ENCODE measurements at places on chromosomes 12 and 14. TPM values are rescaled to one million over a fixed set of nuclear protein-coding genes. Genes with fewer than 3 reads are reported as not detected.

Gene AMIGO2
- 11.6 TPM for total RNA-seq

GRCh38 chr12:8058506-8058905 lies 7.7 kb downstream of the C3AR1 start:
- no peak for DNase-seq

DNA sequence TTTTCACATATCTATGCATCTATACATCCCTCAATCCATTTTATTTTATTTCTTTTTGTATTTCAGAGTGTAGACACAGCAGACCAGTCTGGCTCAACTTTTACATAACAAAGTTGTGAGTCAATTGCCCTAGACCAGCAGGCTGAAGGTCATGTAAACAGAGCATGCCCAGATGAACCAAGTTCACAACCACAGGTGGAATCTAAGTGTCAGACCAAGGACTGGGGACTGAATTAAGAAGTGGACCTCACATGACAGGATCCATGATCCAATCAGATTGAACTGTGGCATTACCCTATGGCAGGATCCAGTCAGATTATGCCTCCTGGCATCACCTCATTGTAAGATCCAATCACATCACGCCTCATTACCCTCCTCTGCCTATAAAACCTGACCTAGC lies 455.8 kb downstream of the SOX5 start:
- no peak for DNase-seq

GRCh38 chr12:5827591-5827990 lies 117.5 kb downstream of the ANO2 start:
- no peak for DNase-seq

DNA sequence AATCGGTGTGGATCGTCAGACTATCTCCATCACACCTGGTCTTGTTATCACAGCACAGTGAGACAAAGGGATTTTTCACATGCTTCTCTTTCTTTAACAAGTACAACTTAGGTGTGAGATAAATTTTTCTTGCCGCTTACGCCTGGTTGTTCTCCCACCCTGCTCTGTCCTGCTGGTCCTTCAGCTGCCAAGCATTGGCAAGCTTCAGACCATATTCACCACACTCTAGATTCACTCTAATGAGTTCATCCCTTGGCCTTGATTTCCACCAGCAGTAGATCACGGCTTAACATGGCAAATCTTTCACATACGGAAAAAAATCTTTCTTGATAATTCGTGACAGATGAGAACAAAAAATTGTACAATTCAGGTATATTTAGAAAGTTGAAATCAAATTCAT lies 33.5 kb downstream of the RHOJ start:
- no peak for DNase-seq

DNA sequence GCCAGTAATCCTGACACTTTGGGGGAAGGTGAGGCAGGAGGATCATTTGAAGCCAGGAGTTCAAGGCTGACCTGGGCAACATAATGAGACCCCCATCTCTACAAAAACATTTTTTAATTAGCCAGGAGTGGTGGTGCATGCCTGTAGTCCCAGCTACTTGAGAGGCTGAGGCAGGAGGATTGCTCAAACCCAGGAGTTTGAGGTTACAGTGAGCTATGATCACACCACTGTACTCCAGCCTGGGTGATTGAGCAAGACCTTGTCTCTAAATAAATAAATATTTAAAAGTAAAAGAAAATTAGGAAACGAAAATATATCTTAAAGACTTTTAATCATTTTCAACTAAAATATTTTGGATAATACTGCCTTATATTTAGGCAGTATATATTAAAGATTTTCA lies 25.9 kb downstream of the CKB start:
- DNase-seq, result no peak

Gene KNTC1
- 126 TPM for total RNA-seq

DNA sequence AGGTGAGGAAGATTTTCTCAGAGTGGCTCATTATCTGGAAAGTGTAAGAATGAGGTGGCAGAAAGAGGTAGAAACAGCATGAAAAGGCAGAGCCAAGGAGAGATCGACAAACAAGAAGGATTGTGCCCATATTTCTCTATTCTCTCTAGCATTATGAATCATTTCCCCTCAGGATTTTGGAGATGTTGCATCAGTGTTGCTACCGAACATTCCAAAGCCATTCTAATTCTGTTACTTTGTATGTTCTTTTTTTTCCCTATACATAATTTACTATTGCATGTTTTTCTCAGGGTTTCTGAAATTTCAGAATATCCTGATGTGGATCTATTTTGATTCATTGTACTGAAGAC lies 61.4 kb downstream of the KICS2 start:
- DNase-seq, result no peak

DNA sequence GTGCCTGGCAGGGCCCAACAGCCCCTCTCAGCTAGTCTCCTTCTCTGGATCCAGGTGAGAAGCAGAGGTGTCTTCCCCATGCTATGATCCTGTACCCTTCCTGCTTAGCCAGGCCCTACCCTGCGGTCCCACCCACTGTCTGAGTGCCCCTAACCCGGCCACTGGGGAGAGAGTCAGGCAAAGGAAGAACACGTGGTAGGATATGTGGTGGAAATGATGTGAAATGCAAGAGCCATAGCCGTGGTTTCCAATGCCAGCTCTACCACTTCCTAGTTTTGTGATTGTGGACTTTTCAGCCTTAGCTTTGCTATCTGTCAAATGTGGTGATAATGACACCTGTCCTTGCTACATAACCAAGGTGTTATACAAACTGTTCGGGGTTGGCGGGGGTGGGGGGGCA lies 15.8 kb downstream of the KRT2 start:
- no peak for DNase-seq

Gene IAPP
- total RNA-seq, result not detected

GRCh38 chr12:129911428-129912049 lies 7.7 kb upstream of the TMEM132D start:
- peak; percentile 3 for DNase-seq

Gene EPYC
- total RNA-seq, result not detected

DNA sequence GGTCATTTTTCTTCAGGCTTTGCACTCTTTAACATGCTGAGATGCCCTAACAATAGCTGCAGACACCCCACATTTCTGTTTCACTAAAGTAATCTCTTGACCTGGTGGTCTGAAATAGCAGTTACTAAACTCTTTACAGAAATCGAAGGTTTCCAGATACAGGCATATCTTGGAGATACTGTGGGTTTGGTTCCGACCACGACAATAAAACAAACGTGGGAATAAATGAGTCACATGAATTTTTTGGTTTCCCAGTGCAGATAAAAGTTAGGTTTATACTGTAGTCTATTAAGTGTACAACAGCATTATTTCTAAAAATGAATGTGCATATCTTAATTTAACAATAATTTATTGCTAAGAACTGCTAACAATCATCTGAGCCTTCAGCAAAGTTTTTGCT lies 208.7 kb downstream of the EGLN3 start:
- no peak for DNase-seq

DNA sequence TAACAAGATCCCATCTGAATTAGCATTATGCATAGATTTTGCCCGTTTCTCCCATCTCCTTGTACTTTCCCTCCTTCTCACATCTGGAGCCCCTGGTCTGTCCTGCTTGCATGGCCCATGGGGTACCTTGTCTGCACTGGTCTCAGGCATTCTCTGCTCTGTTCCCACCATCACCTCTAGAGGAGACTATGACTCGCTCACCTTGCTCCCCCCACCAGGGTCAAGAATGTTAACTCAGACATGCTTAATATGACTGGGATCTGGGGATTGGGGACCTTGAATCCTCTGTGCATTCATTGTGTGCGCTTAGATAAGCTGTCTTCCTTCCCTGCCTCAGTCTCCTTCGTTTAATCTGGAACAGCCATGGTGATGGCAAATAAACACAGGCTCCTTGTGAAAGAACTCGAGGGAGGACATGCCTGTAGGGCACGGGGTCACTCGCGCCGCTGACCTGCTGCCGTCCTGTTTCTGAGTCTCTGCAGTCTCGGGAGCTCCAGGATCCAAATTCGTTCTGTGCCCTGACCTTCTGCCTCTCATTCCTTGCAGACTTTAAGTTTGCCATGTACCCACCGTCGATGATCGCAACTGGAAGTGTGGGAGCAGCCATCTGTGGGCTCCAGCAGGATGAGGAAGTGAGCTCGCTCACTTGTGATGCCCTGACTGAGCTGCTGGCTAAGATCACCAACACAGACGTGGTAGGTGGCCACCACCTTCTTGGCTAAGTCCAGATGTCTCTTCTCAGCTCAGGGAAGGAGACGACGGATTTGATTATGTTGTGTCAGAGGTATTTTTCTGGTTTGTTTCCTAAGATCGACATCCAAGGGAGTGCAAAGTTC lies 15.0 kb downstream of the CCND2 start:
- DNase-seq, result no peak

Gene TAS2R8
- not detected for total RNA-seq

Gene SERPINA9
- total RNA-seq, result not detected

Gene MAP1LC3B2
- 0.49 TPM for total RNA-seq

GRCh38 chr14:60650373-60650961 lies 1.2 kb upstream of the SIX1 start:
- DNase-seq, result no peak

GRCh38 chr12:98253207-98254037 lies 262.0 kb upstream of the TMPO start:
- DNase-seq, result no peak

Gene GUCY2C
- total RNA-seq, result not detected

DNA sequence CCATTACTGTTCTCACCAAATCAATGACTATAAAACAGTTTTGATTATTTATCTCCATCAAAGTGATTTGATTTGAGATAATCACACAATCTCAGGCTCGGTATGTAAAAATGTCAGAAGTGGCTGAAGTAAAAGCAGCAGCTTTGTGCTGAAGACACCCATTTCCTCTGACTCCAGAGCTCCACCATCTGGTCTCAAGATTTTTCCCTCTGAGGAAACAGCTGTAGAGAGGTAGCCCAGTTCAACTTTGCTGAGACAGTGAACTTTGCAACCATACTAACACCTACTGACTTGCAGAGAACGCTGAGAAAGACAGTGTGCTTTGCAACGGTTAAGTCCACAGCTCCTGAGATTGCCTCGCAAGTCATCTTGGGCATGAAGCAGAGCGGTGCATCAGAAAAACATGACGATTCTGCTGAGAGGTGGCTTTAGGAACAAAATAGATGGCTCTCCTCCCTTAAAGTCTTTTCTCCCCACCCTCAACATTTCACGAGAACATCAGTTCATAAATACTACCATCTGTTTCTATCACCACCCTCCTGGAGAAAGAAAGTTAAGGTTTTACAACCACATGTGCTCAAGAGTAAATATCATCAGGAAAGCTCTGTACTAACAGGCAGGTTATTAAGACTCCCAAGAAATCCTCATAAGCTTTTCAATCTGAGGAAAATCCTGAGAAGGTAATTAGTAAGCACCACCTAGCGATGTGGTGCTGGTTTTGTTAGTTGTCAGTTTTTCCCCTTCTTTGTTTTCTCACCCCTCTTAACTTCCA lies 34.8 kb downstream of the HIGD1C start:
- DNase-seq, result peak; percentile 29

GRCh38 chr14:101235335-101236103 lies 325.8 kb upstream of the DIO3 start:
- no peak for DNase-seq

GRCh38 chr14:68695326-68695768 lies 97.5 kb downstream of the ZFP36L1 start:
- DNase-seq, result no peak

Gene RIPK3
- 14.3 TPM for total RNA-seq

Gene KRT73
- total RNA-seq, result not detected

Gene KCNC2
- not detected for total RNA-seq

- DNase-seq, result no peak
Observed at GRCh38 chr12:100489251-100489820, 15.7 kb downstream of the NR1H4 start.

- DNase-seq, result peak; percentile 58
Observed at GRCh38 chr12:53207042-53207441, at the start of gene ITGB7. TSS of gene ITGB7 (minus strand) at chr12:53207251. CDS start at chr12:53200443, 6,808 bp downstream.

Gene PLEKHH1
- 2.4 TPM for total RNA-seq

Gene NINJ2
- 4.8 TPM for total RNA-seq

- DNase-seq, result no peak
Observed at GRCh38 chr14:69468949-69469348, 15.6 kb upstream of the PLEKHD1 start.

Gene DLGAP5
- total RNA-seq, result 26.4 TPM
